Activated CD4-positive, alpha-beta T cell treated with anti-CD3 and anti-CD28 coated beads for 48 hours (primary cell): ENCODE measurements at places on chromosomes 6 and 20.

DNA sequence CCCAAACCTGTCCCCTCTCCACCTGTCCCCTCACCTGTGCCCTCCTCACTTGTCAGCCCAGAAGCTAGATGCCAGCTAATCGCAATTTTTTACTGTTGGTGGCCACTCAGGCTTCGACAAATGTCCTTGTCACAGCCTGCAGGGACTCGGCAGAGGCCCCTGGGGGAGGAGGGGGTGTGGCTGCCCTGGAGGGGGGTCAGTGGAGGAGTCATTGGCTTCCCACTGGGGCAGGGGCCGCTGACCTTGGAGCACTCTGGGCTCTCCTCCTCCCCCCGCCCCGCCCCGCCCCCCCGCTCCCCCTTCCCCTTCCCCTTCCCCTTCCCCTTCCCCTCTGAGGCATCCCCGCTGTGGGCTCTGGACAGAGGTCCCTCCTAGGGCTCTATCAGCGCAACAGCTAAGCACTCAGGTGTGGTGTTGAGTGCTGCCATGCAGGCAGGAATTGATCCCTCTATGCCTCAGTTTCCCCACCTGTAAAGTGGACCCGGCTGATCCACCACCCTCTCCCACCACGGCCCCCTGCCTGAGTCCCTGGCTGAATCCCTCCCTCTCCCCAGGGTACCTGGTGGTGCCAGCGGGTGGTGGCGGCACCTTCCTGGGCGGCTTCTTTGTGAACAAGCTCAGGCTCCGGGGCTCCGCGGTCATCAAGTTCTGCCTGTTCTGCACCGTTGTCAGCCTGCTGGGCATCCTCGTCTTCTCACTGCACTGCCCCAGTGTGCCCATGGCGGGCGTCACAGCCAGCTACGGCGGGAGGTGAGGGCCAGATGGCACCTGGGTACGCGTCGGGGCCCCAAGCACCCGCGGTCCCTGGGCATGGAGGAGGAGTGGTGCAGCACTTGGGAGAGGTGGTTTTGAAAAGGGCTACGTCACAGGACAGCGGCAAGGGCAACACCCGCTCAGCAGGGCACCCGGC lies 23.8 kb downstream of the SLCO4A1 start:
- no peak for DNase-seq

GRCh38 chr6:165404697-165405096 lies 95.3 kb upstream of the C6orf118 start:
- no peak for DNase-seq

DNA sequence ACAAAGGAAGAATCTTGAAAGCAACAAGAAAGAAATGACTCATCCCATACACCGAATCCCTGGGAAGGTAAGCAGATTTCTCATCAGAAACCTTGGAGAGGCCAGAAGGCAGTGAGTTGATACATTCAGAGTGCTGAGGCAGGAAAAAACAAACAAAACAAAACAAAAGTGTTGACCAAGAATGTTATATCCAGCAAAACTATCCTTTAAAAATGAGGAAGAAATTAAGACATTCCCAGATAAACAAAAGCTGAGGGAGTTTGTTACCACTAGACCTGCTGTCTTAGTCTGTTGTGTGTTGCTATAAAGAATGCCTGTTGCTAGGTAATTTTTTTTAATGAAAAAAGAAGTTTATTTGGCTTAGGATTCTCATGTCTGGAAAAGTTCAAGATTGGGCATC lies 33.7 kb upstream of the PPP1R3G start:
- DNase-seq = no peak

DNA sequence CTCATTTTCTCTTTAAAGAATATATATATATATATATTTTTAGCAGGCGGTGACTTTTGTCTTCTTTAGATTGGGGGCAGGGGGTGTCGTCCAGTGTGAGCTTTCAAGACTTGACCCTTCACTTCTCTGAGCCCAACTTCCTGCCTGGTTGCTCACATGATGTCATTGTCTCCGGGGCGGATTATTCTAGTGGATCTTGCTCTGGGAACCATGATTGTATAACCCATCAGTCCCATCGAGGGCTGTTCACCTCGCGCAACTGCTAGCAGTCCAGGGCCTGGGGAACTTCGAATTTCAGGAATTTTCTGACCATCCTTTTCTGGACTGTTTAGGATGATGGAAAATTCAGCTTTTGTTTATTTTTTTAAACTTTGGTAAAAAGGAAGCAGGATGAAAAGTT lies 1.0 kb downstream of the IGF2R start:
- DNase-seq = peak; percentile 39

- DNase-seq = no peak
Observed at GRCh38 chr20:39109933-39110818, 148.0 kb downstream of the DHX35 start.

DNA sequence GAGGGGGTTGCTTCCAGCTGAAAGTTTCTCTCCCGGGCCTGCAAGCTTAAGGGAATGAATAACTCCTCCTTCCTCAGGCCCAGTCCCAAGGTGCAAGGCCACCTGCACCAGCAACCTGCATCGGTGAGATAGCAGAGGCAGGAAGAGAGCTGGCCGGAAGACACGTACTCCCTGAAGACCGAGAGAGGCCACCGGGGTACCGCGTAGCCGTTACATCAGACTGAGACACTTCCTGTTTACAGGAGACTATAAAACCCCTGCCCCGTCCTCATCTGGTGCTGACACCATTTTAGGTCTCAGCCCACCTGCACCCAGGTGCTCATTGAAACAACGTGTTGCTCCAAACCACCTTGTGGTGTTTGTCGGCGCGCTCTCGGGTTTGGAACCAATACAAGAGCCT lies 60.5 kb upstream of the PRND start:
- DNase-seq = peak; percentile 21

DNA sequence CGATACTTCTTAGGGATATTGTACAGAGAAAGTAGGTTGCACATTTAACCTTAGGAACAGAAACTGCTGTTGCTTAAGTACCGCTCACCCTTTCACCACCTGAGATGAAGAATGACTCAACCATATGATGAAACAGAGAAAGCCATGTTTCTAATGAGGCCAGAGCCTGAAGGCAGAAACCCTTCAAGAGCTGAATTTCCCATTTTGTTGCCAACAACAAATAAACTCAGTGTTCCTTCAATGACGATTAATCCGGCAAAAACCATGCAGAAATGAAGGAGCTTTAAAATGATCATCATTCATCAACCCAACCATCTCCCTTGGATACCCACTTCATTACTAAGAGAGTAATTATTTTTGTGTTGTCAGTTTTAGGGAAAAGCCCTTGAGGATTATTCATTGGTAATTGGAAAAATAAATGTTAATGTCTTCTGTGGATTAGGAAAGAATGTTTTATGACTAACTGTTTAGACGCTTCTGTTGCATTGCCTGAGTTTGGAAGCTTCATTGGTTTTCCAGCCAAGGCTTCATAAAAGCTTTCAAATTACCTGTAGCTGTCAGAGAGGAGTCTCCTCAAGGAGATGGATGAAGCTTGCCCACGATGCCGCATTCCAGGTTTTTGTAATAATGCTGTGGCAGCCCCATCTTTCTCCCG lies 112.1 kb upstream of the IYD start:
- DNase-seq = no peak

DNA sequence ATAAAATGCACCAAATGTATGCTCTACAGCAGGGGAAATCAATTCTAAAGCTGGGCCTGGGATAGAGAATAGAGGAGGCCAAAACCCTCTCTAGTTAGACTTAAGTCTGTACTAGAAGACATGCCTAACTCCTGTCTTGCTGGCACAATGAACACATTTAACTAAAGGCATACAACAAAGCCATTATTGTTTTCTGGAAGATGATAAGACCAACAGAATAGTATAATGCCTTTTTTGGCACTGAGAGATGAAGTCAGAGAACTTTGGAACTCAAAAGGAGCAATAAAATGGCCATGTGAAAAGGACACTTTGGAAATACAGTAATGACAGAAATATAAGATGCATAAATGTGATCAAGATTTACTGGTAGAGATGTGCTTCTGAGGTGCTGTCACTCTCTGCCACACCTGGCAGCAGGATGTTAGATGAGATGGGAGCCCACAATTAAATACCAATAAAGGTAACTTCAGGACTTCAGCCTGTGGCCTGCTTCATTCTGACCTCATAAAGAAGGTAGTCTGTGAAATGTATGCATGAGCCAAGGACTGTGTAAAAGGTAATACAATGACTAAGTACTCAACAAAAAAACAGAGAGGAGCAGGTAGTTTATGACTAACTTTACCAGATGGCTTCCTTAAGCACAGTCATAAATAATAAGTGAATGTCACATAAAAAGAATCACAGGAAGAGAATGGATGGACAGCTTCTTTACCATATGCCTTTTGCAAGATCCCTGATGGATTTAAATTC lies 333.4 kb downstream of the BCKDHB start:
- no peak for DNase-seq

DNA sequence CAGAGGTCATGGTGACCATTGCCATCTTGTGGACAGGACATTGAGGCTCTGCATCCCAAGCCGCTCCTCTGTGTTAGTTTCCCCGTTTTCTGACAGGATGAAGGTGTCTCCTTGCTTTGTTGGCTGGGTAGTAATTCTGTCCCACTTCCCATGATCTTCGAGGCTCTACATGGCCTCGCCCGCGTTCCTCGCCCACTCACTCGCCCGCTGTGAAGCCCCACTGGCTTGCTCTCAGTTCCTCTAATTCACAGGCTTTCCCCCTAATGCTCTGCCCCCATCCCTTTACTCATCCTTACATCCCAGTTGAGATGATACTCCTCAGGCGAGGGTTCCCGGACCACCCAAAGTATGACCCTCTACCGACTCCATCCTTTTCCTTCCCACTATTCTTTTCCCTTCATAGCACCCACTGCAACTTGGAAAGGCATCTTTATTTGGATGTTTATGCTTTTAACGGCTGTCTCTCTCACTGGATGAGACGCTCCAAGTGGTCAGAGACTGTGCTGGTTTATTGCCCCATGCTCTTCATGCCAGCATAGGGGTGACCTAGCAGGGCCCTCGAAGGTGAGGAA lies 511 bp upstream of the SLC35B2 start:
- DNase-seq = no peak

- no peak for DNase-seq
Observed at GRCh38 chr6:130831607-130832006, 4.4 kb downstream of the SMLR1 start.

DNA sequence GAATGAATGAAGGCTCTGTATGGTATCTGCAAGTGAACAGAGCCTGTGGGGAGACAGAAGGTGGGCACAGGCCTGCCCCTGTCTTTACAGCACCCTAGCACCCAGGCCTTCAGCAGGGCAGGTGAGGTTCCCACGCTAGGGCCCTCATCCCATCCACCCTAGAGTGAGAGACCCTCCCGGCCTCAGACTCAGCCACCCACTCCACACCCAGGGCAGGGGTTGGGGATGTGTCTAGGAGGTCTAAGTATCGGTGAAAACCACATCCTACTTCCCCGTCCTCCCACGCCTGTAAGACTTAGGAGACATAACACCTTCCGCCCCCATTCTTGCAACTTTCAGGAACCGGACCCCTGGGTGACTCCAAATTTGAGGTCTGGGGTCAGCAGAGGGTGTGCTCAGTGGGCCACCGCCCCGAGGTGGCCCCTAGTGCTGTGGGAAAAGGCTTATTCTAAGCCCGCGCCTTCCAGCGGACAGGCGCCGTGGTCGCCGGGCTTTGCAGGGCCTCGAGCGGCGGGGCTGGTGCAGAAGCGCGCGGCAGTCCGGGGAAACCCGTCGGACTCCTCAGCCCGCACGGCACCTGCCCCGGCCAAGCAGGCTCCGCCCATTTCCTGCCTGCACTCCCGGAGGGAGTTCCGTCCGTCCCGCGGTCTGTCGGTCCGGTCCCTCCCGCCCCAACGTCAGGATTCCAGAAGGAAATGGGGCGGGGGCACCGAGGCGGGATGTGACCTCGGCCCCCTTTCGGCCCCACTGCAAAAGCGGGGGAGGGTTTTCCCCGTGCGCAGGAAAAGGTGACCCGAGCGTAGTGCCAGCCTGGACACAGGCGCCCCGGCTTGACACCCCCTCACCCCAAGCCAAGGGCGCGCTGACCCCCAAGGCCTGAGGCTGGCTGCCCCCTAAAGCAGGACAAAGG lies 868 bp downstream of the SAMD10 start:
- DNase-seq = peak; percentile 75

- peak; percentile 21 for DNase-seq
Observed at GRCh38 chr6:90369024-90369519, 72.4 kb upstream of the BACH2 start.

- DNase-seq = no peak
Observed at GRCh38 chr6:34383161-34383631, 9.3 kb downstream of the NUDT3 start.

DNA sequence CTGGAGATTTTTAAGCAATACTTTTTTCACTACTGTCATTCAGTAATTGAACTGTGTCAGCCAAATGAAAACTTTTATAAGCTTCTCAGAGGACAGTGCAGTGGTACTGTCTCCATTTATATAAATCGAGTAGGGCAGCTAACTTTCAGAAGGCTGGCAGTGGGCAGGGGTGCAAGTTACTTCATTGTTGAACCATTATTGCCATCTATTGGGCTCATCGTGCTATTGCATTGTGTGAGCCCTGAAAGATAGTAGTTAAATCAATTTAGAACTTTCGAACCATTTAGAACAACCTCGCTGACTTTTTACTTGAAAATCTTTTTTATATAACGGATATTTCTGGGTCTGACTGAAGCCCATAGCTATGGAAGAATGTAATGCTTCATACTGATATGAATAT lies 347.8 kb upstream of the PLCB4 start:
- DNase-seq = peak; percentile 15

GRCh38 chr20:38434301-38434741 lies 807 bp downstream of the SNHG17 start:
- DNase-seq = peak; percentile 38

DNA sequence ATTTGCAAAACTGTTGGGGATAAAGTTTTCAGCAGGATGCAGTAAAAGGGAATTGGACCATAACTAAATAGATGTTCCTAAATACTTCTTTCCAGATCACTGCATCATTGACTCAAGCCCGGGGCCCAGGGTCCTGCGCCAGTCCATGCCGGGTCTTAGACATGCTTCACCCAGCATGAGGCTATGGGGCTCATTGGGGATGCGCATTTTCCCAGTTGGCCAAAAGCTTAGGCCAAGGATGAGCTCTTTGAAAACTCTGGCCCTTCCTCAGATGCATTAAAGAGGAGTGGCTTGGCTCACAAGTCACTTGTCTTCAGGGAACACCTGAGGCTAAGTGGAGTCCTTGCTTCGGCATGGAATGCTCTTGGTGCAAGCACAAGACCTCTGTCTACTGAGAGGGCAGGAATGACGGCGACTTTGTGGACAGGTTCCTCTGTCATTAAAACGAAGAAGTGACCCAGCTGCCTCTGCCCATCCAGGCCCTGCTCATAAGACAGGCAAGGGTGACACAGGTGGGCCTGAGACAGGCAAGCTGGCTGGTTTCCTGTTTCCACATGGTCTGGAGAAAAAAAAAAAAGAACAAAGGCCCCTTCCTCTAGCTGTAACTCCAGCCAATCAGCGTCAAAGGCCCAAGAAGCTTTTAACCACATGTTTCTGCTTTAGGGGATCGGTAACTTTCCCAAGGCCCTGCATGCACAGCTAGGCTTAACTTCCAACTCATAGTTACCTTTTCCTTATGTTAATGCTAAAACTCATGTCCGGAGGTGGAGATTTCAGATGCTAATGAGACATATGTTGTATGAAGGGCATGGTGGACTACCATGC lies 81.4 kb upstream of the CDH4 start:
- no peak for DNase-seq

- DNase-seq = no peak
Observed at GRCh38 chr20:16123623-16124022, 449.6 kb downstream of the KIF16B start.

- no peak for DNase-seq
Observed at GRCh38 chr6:24766680-24767462, 7.9 kb upstream of the GMNN start.
